ENCODE measurements at places on chromosomes 12 and 14.
A peak's percentile ranks its signal among the peaks of the same experiment; 100 is the strongest.

- no peak for DNase-seq
Observed at GRCh38 chr12:2387103-2387834, 334.5 kb downstream of the CACNA1C start.

DNA sequence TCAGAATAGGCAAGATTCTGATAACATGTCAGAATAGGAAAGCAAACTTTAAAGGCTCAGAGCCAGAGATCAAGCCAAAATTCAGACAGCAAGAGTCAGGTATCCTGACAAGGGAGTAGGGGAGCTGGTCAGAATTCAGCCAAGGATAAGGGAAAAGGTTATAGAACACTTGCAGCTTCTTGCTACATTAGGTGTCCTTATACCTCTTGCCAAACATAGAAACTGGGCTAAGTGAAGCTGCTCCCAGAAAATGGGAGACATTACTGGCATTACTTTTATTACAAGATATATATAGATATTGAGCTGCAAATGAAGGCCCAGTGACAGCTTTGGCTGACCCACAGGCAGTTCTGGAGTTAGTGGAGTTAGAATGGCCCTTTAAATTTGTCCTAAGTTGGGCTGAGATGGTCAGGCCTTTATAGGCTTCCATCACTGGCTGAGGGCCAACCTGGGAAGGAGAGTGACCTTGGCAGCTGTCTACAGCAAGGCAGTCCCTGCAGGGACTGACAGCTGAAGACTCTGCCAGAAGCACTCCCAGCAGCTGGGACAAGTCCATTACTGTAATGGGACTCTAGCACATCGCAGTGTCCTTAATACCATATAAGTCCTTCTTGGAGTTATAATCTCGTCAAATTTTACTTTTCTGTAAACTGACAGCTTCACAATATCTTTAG lies 83.0 kb downstream of the LRRC9 start:
- DNase-seq = no peak

DNA sequence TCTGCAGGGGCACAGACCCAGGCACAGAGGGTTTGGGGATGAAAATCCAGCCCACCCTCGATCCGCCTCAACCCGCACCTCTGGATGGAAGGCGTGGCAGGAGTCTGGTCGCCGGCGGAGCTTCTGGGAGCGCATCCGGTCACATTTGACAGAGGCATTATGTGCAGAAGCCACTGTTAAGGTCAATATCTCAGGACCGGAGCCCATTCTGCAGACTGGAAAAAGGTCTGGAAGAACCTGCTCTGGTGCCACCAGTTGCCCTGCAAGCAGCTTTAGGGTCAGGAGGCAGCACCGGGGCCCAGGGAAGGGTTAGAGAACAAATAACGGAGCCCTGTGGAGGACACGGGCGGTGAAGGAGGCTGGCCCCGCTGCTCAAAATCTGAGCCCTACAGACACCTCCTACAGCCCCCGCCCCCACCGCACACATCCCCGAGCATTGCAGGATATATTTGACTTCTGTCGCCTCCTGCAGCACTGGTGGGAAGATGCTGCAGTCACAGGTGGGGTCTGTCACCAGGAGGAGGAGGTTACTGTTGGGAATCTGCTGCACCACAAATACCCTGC lies 25.1 kb upstream of the LRTM2 start:
- no peak for DNase-seq

- DNase-seq = peak; percentile 5
Observed at GRCh38 chr12:79848339-79848738, 86.6 kb downstream of the PPP1R12A start.

- DNase-seq = no peak
Observed at GRCh38 chr14:67574806-67575205, 25.3 kb downstream of the PIGH start.

DNA sequence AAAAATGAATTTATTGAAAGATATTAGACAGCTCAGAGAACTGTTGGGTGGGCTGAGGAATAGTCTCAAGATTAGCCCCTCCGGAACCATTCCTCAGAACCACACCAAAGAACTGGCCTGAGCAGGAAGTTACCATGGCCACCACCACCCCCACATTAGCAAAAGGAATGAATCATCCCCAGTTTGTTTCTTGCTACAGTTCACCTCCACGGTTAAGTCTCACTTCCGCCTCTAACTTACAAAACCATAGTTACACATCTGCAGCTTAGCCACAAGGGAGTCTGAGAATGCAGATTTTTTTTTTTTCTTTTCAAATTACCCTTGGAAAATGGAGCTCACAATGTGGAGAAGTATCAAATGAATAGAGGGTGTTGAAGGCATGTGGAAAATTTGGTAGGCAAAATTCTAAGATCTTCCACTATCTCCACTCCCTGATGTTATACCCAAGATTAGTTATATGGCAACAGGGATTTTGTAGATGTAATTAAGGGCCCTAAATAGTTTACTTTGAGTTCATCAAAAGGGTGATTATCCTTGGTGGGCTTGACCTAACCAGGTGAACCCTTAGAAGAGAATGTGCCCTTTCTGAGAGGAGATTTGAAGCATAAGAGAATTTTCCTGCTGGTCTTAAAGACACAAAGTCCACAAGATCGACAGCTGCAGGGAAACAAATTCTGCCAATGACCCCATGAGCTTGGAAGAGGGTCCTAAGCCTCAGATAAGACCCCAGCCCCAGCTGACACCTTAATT lies 129.8 kb upstream of the KRR1 start:
- peak; percentile 88 for DNase-seq

GRCh38 chr12:27077586-27077985 lies 4.8 kb downstream of the C12orf71 start:
- no peak for DNase-seq

- DNase-seq = peak; percentile 35
Observed at GRCh38 chr12:77299001-77299400, 233.6 kb upstream of the E2F7 start.

DNA sequence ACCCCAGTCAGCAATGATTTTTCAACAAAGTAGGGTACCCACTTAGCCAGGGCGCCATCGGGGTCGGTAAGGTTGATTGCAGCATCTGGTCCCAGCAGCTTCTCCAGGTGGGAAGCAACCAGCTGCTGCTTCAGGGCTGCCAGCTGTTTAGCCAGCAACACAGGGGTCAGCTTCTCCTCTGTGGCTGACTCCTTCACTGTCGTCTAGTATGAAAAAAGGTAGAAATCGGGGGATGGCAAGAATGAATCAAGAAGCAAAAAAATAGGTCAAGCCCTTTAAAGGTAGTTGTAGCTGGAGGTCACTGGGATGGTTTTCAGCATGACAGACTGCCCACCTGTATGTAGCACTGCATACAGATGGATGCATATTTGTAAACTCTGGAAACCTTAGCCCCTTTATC lies 11.6 kb downstream of the MBD6 start:
- DNase-seq = no peak

DNA sequence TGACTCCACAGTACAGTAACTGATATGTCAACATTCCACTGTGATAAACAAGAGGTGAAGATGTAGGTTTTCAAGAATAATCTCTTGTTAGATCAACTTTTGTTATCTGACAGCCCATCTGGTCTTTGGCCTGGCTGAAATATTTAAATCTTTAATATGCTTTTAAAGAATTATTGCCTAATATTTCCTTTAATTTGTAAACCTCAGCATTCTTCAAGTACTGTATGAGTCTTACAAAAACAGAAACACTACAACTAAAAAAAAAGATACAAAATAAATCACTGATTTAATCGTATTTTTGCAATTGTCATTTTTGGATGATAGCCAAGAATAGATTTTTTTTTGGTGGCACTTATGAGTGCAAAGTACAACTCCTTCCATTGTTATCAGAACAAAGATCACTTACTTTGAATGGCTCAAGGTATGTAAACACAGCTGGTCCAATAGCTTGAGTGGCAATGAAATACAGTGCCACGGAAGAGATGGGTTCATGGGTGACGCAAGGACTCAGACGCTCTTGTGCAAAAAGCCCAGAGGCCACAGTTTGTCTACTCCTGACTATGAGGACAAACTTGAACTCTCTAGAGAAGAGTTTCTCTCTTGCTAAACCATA lies 109.5 kb downstream of the PAX9 start:
- no peak for DNase-seq

DNA sequence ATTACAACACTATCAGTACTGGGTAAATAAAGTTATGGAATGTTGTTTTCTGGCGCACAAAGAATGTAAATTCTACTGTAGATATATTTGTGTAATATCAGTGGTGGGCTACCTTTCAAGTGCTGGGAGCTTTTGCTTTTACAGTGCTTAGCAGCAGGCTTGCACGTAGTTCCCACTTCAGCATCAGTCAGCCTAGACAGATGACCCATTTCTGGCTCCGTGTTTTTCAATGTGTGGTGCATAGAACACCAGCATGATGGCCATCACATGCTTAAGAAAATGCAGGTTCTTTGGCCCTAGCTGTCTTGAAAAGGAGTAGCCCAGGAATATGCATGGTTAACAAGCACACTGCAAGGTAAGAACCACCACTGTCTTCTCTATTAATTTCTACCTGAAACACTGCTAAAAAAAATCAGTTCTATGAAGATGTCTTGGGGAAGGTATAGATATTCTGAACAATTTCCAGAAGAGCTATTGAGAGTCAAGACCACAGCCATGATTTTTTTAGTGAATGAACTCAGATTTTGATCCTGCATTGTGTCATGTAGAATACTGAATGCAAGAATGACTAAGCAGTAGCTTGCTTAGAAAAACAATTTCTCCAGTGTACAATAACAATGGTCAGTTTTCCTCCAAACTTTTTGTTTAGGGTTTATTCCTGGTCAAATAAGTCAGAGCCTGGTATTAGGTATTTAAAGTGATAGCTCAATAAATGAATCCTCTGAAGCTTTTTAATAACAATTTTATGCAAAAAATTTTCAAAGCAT lies 195.7 kb downstream of the AKAP6 start:
- no peak for DNase-seq

- DNase-seq = no peak
Observed at GRCh38 chr12:102528111-102528510, 47.7 kb upstream of the IGF1 start.

- no peak for DNase-seq
Observed at GRCh38 chr14:103310576-103311095, 23.4 kb upstream of the EIF5 start.
